T-cell (primary cell): ENCODE measurements at places on chromosomes 3 and 15.

- no peak for DNase-seq
- H3K4me1 ChIP-seq, result no peaks in the 10 kb centered on the region
- no peaks in the 10 kb centered on the region for H3K27me3 ChIP-seq
- H3K4me3 ChIP-seq, result no peak overlapping the region
- no peak overlapping the region for H3K27ac ChIP-seq
Observed at GRCh38 chr15:22958487-22959280, 21.5 kb downstream of the CYFIP1 start.

DNA sequence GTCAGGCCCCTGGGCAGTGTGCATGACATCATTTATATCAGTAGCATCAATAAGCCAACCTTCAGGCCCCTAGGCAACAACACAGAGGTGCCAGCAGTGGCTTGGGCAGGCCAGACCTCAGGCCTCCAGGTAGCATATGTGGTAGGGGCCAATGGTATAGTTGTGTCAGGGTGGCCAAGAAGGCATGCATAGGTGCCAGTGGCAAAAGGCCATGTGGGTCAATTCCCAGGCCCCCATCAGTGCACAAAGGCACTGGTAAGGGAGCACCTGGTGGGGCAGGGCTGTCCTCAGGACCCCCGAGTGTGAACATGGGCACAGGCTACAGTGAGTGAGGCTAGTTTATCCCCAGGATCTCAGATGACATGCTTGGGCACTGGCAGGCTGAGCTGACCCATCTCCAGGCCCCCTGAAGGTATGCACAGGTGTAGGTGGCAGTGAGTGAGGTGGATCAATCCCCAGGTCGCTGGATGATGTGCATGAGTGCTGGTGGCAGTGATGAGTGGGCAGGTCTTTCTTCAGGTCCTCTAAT lies 244.1 kb upstream of the ZNF385D start:
- H3K27ac ChIP-seq, result no peak overlapping the region
- H3K4me1 ChIP-seq, result no peaks in the 10 kb centered on the region
- H3K36me3 ChIP-seq, result no peaks in the 10 kb centered on the region
- H3K4me3 ChIP-seq, result no peak overlapping the region
- no peak for DNase-seq

DNA sequence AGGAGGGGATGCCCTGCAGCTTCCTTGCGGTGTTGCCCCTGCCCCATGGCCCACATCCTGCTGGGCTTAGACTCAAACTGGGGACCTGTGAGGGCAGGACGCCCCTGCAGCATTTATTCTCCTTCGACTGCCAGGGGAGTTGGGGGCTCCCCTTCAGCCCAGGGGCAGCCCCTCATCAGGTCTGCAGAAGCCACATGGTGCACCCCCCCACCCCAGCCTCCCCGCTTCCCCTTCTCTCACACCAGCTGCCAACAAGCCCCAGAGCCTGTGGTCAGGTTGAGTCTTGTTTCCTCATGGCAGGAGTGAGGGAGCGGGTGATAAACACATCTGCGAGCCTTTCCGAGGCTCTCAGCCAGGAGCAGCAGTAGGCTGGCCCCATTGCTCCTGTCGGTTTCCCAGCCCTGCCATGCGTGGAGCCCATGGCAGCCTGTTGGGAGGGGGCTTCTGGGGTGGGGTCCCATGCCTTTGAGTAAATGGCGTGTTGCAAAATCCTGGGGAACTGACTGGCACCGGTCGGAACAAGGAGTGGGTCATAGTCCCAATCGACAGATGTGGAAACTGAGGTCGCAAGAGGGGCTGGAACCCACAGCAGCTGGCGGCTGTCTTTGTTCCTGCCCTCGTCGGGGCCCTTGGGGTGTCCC lies 27.8 kb downstream of the WNT7A start:
- no peak overlapping the region for H3K27ac ChIP-seq
- no peak overlapping the region for H3K4me3 ChIP-seq
- DNase-seq, result no peak
- H3K4me1 ChIP-seq, result no peaks in the 10 kb centered on the region

- peaks cover 4% of the 10 kb centered on the region for H3K36me3 ChIP-seq
- peak overlapping the region; percentile 75 for H3K4me3 ChIP-seq
- peaks cover 32% of the 10 kb centered on the region for H3K4me1 ChIP-seq
- DNase-seq, result peak; percentile 38
Observed at GRCh38 chr3:194485881-194486539, 792 bp downstream of the ATP13A3 start.

DNA sequence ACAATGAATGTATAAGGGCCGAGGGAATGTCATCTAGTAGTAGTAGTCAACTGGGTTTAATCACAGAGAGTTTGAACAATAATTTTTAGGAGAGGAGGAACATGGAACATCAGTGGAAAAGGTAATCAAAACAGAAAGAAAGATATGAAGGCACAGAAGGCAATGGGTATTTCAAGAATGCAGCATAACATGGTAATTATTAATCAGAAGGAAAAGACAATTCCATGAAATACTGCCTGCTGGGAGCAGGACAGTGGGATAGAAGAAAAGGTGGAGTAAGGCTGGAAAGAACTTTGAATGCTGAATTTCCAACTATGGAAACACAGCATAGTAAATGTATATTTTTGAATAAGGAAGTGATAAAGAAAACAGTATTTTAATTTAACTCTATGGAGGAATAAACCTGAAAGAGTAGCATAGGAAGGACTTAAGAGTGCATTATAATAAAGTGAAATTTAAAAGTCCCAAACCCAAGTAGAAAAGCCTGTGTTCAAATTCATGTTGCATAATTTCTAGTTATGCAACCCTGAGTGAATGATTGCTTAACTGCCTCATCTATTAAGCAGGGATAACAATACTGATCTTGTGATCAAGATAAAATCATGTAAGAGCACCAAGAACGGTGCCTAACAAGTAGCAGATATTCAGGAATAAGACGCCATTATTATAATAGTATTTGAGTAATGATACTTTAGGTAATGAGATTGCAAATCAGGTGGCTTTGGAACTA lies 357.7 kb downstream of the TBC1D5 start:
- no peaks in the 10 kb centered on the region for H3K4me1 ChIP-seq
- no peaks in the 10 kb centered on the region for H3K27me3 ChIP-seq
- no peaks in the 10 kb centered on the region for H3K36me3 ChIP-seq
- H3K27ac ChIP-seq, result no peak overlapping the region

GRCh38 chr3:132064114-132064513 lies 29.3 kb upstream of the CPNE4 start:
- H3K36me3 ChIP-seq, result no peaks in the 10 kb centered on the region
- H3K27ac ChIP-seq, result no peak overlapping the region
- no peak overlapping the region for H3K4me3 ChIP-seq
- H3K4me1 ChIP-seq, result no peaks in the 10 kb centered on the region
- no peak for DNase-seq
- no peaks in the 10 kb centered on the region for H3K27me3 ChIP-seq

DNA sequence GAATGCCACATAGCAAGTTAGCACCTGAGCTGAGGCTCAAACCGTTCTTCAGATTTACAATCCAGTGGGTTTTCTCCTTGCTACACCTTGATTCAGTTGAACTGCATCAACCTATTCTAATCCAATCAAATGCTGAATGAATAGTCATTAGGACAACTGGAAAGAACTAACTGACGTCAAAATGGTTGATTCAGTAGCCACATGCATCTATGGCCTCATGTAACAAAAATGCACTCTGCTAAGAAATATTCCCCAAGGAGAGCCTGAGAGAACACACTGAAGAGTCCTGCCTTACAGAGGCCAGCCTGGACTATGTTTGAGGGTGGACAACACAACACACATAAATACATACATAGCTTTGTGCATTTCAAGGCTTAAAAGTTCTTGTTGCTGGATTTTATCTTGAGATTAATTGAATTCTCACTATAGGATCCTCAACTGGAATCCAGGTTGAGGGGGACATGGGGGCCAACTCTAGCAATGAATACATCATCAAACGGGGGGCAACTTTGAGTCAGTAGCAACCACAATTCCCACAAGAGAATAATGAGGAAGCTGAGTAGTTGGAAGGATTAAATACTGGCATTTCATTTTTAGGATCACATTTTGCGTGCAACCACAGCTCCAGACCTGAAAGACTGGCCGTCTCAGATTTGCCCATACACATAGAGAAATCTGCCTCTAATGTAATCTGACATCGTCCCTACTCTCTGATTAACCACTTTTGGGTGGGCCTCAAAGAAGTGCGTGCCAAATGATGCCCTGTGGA lies 280.2 kb upstream of the ICE2 start:
- no peak for DNase-seq
- H3K4me1 ChIP-seq, result no peaks in the 10 kb centered on the region
- no peak overlapping the region for H3K4me3 ChIP-seq
- no peaks in the 10 kb centered on the region for H3K27me3 ChIP-seq
- no peak overlapping the region for H3K27ac ChIP-seq

DNA sequence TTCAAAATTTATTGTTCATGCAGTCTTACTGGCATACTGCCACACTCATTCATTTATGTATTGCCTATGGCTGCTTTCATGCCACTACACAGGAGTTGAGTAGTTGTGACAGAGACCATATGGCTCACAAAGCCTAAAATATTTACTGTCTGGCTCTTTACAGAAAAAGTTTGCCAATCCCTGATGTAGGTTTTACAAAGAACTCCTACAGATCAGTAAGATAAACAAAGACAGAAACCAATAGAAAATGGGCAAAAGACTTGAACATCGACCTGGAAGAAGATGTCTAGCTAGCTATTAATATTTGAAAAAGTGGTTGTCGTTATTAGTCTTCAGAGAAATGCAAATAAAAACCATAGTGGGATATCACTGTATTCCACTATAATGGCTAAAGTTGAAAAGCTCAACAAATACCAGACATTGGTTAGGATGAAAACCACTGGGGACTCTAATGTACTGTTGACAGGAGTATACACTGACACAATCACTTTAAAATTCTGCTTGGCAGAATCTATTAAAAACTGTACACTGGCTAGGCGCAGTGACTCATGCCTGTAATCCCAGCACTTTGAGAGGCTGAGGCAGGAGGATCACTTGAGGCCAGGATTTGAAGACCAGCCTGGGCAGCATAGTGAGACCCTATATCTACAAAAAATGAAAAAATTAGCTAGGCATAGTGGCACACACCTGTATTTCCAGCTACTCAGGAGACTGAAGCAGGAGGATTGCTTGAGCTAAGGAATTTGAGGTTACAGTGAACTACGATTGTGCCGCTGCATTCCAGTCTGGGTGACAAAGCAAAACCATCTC lies 87.7 kb downstream of the NEO1 start:
- peaks cover 8% of the 10 kb centered on the region for H3K4me1 ChIP-seq
- DNase-seq, result no peak
- H3K4me3 ChIP-seq, result no peak overlapping the region
- H3K27me3 ChIP-seq, result no peaks in the 10 kb centered on the region
- no peak overlapping the region for H3K27ac ChIP-seq

DNA sequence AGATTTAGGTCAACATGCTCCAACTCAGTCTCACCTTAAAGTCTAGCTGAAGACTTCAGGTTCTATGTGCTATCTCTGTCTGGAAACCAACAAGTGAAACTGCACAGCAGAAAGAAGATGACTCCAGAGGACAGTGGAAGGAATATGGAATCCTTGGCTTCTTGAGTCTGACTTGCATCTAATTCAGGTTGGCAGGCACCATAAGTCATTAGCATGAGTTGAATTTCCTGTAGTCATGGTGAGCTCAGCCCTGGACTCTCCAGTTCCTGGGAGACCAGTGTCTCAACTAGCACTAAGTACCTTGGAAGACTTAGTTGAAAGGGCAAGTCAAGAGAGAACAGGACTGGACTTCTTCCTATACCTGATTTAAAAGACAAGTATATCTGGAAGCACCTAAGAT lies 129.7 kb downstream of the DTWD1 start:
- H3K27ac ChIP-seq, result no peak overlapping the region
- H3K4me3 ChIP-seq, result no peak overlapping the region
- H3K4me1 ChIP-seq, result no peaks in the 10 kb centered on the region
- DNase-seq, result no peak
- H3K36me3 ChIP-seq, result no peaks in the 10 kb centered on the region

DNA sequence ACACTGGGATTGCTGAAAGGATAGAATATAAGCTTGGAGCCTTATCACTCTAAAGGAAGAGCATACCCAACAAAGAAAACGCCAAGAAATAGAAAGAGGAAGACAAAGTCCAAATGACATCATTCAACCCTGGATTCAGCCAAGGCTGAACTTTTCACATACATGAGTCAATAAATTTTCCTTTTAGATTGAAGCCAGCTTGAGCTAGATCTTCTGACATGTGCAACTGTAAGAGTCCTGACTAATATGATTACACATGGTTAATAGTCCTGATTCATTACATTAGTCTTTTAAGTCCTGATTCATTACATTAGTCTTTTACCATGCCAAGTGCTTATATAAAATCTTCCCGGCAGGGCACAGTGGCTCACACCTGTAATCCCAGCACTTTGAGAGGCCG lies 13.6 kb upstream of the DENND6A start:
- no peak overlapping the region for H3K27ac ChIP-seq
- no peaks in the 10 kb centered on the region for H3K4me1 ChIP-seq
- no peaks in the 10 kb centered on the region for H3K36me3 ChIP-seq
- no peak for DNase-seq

GRCh38 chr3:191557322-191557721 lies 96.4 kb downstream of the PYDC2 start:
- DNase-seq, result no peak
- H3K36me3 ChIP-seq, result no peaks in the 10 kb centered on the region
- no peak overlapping the region for H3K4me3 ChIP-seq
- no peak overlapping the region for H3K27ac ChIP-seq
- no peaks in the 10 kb centered on the region for H3K27me3 ChIP-seq
